Thymus (tissue), 14 donors: ENCODE measurements at places on chromosomes 12 and 14.

GRCh38 chr12:132004946-132005345, 55.2 kb downstream of the EP400 start:
- DNase-seq: no peak

DNA sequence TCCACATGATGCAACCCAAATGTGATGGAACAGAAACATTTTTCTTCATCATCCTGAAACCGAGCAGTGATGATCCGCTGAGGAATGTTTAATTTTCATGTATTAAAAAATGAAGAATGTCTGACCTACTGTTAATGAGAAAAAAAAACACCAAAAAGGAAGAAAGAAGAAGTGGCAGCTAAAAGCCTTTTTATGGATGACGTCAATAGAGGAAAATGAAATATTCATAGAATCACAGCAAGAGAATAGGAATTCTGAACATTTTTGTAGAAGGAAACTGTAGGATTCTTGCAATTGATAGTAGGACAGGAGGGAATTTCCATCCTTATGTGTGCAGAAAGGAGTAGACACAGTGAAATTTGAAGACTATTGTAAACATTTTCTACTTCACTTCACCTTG, 112.9 kb downstream of the PRKCH start:
- no peak for DNase-seq

DNA sequence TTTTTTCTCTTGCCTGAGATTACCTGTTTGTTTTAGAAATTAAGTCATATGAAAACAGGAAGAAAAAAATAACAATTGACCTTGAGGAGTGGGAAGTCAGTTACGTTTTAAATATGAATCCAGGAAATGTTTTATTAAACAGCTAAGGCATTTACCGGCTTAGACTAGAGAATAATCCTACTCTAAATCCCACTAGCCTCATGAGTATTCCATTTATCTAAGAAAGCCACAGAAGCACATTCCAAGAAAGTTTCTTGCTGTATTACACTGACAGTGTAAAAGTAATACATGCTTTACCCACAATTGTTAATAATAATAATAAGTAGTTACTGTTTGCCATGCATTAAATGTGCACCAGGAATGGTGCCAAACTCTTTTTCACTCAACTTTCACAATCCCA, 90.9 kb downstream of the BMP4 start:
- no peak for DNase-seq

- no peak for DNase-seq
These were observed 49.4 kb upstream of the ZFP36L1 start for GRCh38 chr14:68842298-68842697.

- DNase-seq: no peak
These were observed 21.5 kb downstream of the SDS start for GRCh38 chr12:113382206-113382605.

- no peak for DNase-seq
These were observed 18.5 kb downstream of the TMEM132D start for GRCh38 chr12:129885287-129885686.

GRCh38 chr14:92472860-92473259, 40.7 kb upstream of the RIN3 start:
- no peak for DNase-seq

- DNase-seq: no peak
These were observed 2.3 kb upstream of the PRPH start for GRCh38 chr12:49292729-49293055.

- no peak for DNase-seq
These were observed 26.3 kb downstream of the EML1 start for GRCh38 chr14:99819514-99819913.

DNA sequence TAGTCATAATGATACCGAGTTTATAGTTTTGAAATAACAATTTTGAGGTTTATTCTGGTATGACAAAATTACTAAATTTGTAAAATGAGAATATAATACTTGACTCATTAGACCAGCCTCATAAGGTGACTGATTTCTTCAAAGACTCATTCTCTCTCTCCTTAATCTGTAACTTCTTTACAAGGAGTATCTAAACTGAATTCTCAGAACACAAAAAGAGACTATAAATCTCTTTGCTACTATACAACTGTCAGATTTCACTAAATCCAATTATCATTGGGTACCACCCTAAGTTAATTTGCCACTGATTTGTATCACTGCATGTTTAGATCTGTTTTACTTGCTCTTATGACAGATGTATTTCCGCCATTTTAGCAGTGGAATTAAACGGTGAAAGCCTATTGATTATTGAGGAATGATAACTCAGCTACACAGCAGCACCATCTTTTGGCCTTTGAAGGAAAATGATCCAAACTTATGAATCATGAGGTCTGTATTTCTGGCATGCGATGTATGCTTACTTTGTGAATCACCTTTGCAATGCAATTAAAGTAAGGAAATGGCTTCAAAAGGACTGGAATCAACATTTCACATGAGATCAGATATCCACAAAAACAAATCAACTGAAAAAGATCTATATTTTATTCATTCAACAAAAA, 161.2 kb downstream of the RERGL start:
- no peak for DNase-seq

- DNase-seq: no peak
These were observed 16.3 kb downstream of the MUCL1 start for GRCh38 chr12:54870617-54871016.

DNA sequence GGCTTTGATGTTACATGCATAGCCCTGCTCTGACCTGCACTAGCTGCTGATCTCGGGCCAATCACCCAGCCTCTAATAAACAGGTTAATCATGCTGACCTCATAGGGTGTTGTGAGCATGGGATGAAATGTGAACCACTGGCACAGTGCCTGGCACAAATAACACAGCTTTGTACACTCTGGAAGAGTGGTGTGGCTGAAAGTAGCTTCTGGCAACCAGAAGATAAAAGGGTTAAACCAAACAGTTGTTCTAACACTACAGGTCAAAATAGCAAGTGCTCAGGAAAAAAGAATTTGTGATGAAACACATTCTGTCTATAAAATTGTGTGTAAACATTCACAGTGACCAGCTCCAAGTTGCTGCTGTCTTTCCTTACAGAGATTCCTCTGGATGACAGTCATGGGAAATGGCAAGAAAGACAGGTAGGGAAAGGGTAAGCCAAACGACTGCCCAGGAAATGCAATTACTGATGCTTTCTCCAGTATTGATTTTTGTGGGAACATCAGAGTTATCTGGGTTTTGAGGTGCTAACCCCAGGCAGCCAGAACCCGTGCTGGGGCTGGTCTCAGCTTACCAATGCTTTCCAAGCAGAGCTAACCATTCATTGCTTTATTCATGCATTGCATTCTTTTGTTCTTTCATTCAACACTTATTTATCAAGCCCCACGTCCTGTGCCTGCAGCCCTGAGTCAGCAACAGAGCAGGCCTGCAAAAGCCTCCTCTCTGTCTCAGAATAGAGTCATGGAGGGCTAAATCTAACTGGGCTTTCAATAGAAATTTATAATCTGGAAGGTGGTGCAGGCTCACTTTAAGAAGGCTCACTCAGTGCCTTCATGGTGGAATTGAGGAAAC, 38.1 kb upstream of the CAPRIN2 start:
- DNase-seq: no peak

DNA sequence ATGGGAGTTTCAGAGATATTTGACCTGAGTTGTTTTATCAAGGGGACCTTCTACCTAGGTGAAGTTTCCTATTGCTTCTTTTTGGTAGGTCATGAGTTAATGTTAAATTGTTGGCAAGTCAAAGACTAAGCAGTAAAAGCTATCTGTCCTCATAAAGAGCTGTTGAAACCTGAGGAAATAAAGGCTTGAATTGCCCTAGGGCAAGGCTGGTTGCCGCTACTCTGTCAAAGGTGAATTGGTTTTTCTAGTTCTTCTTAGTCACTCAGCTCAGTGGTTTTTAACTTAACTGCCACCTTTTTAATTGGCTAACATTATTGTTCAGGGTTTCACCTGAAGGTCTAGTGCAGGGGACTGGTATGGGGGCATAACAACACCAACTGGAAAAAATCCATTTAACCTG, 441.6 kb upstream of the FBXO33 start:
- no peak for DNase-seq

DNA sequence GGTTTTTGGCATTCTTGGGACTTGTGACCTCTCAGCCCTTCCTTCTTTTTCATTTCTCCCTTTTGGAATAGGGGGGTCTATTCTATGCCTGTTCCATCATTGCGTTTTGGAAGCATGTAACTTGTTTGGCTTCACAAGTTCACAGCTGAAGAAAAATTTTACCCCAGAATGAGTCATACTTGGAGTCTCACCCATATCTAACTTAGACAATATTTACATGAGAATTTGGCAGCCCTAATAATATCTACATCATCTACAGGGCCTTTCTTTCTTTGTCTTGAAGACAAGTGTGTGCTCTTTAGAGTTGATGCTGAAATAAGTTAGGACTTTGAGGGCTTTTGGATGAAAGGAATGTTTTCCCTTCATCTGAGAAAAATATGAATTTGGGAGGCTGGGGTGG, 1312.9 kb upstream of the FLRT2 start:
- DNase-seq: no peak

GRCh38 chr12:123119808-123120207, 31.1 kb downstream of the PITPNM2 start:
- no peak for DNase-seq

DNA sequence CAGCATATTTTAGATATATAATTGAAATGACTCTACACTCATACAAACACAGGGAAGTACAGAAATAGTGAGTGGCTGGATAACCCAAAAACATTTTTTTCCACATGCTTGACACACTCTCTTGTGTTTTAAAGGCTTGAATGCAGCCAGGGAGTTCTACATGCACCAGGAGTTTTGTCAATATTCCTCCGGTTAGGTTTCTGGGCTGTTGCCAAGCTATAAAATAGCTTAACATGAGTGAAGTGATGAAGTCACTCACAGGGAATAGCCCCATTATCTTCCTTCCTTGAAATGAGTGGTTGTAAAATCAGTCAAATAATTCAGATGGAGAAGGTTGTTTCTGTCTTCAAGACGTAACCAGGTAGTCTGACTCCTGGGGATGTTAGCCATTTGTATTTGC, 582.7 kb downstream of the SLC6A15 start:
- DNase-seq: no peak

DNA sequence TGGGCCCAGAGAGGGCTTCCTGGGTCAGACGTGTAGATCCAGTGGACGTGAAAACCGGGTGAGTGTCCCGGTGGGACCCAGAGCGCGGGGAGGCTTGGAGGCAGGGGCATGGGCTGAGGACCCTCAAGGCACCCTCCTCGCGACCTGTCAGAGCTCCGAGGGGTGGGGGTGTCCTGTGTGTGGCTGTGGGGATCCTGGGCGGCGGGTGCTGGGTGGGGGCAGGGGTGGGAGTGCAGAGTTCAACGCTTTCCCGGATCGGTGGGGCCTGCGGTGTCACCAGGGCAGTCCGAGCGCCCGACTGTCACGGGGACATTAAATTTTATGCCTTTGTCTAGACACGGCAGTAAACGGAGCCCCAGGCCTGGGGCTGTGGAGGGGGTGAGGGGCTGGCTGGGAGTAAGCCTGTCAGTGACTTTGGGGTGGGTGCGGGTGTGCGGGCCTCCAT, 1.0 kb downstream of the TMEM121 start:
- no peak for DNase-seq

DNA sequence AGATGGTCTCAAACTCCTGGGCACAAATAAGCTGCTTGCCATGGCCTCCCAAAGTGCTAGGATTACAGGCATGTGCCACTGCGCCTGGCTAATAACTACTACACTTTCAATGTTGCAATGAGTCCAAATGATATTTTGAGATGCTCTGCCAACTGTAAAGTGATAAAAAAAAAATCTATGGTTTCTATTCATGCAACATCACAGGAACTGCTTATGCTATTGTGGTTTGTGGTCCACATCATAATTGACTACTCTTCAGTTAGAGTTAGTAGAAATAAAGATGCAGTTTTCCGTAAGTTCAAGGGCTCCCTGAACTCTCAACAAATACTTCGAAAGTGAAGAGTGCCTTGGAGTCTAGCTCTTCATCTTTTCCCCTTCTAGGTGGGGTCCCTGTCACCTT, 239.4 kb downstream of the C12orf75 start:
- DNase-seq: no peak

DNA sequence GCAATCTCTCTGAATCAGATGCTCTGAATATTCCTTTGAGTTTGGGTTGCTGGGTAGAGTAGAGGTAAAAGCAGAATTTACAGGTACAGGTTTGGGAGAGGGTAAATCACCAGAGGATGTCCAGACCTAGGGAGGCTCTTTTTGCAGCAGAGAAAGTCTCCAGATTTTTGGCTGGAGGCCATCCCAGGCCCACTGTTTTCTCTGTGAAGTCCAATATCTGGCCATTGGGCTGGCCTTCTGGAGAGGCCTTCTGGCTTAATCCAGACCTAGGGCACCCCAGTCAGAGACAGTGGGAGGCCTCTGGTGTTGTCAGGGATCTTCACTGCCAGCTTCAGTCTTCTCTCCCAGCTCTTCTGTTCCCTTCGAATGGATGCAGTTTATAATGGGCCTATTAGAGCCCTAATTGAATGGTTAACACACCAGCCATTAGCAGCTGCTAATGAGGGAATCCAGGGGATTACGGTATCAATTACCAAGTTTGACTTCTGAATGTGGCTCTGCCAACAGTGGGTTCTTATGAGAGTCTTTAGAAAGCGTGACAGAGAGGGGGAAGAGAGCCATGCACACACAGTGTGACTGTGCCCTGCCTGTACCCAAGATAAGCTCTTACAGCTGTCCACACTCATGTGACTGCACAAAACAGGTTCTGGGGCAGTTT, 183.1 kb downstream of the EMP1 start:
- DNase-seq: no peak

DNA sequence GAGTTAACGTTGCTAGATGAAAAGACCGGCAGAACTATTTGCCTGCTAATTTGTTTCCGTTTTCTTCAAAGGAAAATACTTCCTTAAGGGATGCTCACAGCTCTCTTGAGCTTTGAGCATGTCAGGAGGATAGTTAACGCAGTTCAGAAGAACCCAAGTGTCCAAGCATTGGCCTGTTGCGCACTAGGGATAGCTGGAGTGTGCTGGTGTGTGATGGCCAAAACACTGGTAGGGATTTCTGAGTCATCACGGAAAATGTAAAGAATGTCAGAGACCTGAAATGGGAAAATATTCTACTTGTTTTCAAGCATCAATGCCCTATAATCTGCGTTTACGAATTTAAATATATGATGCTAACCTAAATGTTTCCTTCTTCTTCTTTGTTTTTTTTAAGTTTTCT, 97.8 kb downstream of the VRK1 start:
- DNase-seq: no peak

DNA sequence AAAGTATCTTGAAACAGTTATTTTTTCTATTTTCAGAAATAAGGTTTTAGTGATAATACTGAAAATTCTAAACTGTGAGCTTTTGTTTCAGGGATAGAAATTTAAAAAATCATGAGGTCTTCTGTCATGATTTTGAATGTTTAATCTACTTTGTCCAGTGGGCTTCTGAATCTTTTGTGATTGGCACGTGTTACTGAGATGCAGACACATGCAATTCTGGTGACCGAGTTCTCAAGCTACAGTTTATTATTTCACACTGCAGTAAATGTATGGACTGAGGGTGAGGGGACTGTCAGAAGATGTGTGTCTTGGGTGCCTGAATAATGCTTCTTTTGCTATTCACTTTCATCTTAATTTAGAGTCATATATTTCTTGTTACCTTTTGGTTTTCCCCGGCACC, 778.7 kb downstream of the DIO2 start:
- no peak for DNase-seq

- no peak for DNase-seq
These were observed 138.1 kb upstream of the PLXNC1 start for GRCh38 chr12:94010307-94010706.

GRCh38 chr12:45348311-45348710, 132.4 kb downstream of the ANO6 start:
- no peak for DNase-seq
